GM23248 (cell line): ENCODE measurements at places on chromosomes 7 and 10.
A peak's percentile ranks its signal among the peaks of the same experiment; 100 is the strongest.

DNA sequence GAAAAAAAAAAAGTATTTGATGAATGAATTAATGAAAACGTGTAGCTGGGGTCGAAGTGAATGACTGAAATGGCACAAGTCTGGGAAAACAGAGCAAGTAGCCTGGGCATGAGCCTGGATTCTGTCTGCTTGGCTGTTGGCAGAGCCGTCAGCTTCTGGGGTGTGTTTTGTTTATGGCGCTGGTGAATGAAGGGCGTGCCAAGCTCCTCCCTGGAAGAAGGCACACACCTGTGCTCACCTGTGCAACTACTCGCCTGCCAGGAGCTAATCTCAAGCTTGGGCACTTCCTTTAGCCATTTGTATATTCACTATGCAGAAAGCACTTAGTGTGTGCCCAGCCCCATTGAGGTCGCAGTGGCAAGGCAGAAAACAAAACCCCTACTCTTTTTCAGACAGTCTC lies 74.1 kb downstream of the GTF2IRD1 start:
- DNase-seq: no peak

GRCh38 chr7:109868215-109868860 lies 1222.6 kb upstream of the LRRN3 start:
- DNase-seq: no peak

DNA sequence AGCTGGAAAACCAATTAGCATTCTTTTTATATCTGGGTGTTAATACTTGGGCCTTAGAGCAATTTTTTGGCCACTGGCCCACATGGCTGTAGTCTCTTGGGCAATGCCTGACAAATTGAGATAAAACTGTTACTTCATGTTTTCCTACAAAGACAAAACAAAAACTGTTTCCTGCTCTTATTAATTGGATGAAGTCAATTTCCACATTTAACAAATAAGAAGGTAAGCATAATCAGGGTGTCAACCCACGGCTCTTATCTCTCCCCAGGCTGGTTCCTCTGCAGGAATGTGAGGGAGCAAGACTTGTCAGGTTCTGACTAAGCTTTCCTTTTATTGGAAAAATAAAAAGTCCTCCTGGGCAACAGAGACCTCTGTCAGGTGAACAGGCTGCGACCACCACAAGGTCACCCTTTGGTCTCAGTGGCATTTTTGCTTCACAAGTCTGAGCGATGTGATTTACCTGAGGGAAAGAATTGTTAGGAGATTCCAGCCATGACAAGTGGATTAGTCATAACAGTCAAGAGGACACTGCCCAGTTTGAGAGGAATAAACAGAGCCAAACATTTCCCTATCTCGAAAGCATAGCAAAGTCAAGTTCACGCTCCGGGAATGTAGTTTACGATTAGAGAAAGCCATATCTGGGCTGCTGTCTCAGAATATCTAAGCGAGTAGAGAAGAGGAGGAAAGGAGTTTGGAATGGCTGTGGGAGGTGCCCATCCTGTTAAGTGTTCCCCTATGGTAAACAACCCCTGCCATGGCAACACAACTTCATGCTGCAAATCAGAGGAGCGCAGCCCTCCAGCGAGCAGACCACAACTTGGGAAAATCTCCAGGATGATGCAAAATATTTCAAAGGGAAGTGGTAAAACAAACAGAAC lies 144.4 kb downstream of the TES start:
- DNase-seq: peak; percentile 98

GRCh38 chr7:30652132-30652531 lies 30.1 kb downstream of the CRHR2 start:
- DNase-seq: no peak

DNA sequence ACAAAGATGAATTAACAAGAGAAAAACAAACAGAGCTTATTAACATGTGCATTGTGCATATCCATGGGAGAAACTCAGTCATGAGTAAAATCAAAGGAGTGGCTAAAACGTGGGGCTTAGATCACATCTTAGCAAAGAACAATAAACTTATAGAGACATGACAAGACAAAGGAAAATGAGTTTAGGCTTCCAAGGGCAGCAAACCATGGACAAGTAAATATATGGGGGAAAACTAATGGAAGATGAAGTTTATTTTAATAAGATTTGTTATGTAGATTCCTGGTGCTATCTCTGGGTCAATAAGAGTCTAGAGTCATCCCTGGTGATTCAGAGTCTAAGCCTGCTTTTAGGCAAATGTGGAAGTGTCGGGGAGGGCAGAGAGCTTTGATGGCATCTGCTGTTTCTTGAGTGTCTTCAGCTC lies 87.2 kb upstream of the PLPP4 start:
- DNase-seq: peak; percentile 27

DNA sequence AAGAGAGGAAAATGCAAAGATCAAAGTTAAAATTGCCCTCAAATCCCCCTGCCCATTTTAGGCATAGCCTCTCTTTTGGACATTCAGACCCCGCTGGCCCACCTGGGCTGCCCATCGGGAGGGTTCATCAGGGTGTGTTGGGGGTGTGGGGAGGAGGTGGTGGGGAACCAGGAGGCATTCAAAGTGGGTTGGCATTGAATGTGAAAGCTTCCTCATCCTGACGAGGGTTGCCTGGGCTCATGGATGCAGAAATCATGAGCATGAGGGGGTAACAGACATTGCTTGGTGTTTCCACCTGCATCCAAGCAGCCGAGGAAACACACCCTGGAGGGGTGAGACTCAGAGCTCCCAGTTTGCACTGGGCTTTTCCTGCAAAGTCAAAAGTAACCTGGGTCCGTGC lies 20.6 kb downstream of the BTBD16 start:
- no peak for DNase-seq

DNA sequence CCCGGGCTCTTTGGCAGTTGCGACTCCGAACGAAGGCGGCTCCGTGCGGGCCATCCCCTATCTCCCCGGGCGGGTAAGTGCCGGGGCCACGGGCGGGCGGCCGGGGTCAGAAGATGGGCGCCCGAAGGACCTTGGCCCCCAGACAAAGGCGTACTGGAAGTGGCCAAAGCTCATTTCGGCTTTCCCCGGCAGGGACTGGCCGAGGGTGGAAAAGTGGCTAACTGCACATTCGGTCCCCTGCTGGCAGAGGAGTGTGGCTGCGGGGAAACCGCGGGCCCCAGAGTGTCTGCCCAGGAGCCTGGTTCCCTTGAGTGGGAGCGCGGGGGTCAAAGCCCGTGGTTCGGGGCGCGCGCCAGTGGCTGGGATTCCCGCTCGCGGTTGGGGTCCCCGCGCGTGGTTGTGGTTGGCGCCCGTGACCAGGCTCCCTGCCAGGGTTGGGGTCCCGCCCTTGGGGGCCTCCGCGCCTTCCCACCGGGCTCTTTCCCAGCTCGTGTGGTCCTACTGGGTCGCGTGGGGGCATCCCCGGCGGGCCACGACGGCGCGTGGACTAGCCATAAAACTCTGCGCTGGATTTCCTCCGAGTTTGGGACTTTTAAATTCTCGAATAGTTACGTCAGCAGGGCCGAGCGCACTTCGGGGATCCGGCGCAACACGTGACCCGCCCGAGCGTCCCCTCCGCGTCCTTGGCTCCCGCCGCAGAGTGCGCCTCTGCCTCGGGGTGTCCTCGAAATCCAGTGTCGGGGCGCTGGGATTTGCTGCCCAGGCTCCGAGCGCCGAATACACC lies 124.4 kb downstream of the TACC2 start:
- peak; percentile 92 for DNase-seq

DNA sequence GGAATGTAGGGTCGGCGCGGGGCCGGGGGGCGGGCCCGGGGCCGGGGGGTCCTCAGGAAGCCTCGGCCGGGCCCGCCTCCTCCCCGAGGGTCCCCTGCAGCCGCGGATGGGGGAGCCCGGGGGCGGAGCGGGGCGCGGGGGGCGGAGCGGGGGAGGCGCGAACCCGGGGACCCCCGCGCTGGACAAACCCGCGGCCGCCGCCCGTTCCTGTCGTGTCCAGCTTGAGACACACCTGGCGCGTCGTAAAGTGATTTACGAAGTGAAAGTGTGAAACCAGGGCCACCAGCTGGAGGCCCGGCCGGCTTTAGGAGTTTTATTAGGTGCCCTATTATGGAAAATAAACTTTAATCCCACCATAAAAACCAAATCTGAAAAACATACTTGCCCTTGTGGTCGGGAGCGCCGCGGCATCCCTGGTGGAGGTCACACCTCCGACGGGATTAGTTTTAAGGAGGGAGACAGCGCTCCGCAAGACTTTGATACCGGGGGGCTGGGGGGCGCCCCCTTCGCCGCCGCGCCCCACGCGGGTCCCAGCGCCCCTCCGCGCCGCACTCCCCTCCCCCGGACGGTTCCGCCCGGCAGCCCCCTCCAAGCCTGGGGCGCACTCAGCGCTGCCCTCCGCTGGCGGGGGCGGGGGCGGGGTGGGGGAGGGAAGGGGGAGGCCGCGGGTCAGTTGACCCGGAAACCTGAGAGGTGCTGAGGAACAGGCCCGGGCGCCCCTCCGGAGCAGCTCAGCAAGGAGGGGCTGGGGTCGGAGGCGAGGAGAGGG lies 10.3 kb downstream of the MNX1 start:
- DNase-seq: no peak

GRCh38 chr7:147478796-147479195 lies 1111.8 kb upstream of the C7orf33 start:
- DNase-seq: no peak

DNA sequence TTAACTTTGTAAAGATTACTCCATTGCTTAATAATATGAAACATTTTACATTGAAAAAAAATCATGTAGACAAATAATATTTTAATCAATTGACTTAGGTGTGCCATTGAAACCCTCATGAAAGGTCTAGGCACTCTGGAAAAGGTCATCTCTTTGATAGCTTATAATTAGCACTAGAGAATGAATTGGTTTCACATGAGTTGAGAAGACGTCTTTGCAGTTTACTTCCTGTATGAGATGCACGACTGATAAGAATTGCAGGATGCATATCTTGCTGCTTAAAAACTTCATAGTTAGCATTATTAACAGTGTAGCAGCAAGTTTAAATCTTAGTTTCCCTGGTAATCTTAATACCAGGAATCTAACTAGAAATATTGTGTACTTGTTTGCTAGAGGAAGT lies 614.2 kb upstream of the COBL start:
- no peak for DNase-seq

DNA sequence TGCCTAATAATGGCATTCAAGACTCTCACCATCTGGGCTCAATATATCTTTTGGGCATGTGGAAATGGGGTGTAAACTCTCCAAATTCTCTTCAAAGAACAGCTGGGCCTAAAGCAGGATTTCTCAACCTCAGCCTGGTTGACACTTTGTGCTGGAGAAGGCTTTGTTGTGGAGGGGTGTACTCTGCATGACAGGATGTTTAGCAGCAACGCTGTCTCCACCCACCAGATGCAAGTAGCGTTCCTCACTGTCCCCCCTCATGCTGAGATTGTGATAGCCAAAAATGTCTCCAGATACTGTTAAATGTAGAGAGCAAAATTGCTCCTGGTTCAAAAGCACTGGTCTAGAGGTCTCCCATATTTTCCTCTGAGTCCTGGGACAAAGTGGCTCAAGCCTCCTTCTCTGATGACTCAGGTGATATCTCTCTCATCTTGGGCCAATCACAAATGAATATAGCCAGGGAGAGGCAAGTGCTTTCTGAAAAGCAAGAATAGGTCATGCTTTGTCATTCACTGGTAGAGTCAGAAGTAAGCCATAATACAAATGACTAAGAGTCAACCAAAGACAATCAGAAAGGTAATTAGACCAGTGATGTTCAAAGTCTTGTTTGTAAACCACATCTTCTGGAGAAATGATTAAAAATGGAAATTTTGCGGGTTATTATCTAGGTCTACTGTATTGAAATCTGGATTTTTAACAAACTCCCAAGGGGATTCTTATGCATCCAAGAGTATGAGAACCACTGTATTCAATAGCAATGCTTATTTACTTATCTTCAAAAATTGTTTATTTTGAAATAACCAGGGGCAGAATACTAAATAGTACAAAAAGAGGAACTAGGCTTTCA lies 330.8 kb downstream of the PTEN start:
- DNase-seq: peak; percentile 66

GRCh38 chr7:18860221-18860620 lies 257.2 kb downstream of the TWIST1 start:
- no peak for DNase-seq
